ENCODE measurements at places on chromosomes 4 and X.

DNA sequence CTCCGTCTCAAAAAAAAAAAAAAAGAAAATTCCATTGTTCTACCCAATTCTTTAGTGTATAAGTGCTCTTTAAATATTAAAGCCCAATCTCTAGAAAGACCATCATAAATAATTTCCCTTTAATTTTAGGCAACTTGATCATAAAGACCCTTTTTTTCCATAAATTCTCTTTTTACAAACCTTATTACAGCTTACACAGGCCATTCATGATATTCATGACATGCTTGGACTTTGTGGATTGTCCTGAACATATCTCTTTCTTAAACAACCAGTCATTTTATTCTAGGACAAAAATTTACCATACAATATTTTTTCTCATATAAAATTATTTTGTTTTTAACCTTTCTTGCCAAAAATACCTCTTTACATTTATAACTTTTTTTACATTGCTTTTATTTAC is 30.5 kb downstream of the TLR8 start:
- DNase-seq = no peak

- DNase-seq = no peak
Measured at GRCh38 chrX:153984351-153985178, 12.0 kb downstream of the TMEM187 start.

DNA sequence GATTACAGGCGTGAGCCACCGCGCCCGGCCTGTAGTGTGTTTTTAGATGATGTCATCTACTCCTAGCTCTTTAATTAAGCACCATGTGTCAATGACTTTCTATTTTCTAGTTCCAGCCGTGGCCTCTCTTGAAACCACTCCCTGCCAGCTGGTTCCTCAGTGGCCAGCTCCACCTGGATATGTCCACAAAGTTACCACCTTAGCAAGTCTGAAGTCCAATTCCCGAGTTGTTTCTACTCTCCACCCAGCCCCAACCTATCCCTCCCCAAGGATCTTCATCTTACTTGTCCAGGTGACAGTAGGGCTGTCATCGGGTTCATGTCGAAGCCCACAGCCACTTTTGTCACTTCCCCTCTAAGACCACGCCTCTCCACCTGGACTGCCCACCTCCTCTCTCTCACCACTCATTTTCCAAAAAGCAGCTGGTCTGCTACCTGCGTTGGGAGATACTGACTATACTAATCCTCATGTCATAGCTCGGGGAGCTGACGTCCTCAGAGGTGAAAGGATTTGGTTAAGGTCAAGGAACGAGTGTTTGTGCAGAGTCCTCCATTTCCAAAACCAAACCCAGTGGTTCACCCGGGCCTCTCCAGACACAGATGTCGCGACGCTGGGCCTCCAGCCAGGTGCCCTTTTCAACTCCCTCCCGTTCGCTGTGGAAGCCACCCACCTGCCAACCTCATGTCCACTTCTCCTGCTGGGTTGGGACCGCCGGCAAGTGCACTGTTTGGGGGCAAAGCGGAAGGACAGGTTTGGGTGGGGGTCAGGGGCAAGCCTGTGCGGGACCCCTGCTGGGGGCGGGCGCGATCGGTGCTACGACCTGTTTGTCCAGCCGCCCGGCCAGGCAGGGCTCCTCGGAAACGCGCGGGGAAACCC is 704 bp downstream of the FAM3A start:
- no peak for DNase-seq

- DNase-seq = no peak
Measured at GRCh38 chrX:362351-362750, 24.4 kb downstream of the PPP2R3B start.

DNA sequence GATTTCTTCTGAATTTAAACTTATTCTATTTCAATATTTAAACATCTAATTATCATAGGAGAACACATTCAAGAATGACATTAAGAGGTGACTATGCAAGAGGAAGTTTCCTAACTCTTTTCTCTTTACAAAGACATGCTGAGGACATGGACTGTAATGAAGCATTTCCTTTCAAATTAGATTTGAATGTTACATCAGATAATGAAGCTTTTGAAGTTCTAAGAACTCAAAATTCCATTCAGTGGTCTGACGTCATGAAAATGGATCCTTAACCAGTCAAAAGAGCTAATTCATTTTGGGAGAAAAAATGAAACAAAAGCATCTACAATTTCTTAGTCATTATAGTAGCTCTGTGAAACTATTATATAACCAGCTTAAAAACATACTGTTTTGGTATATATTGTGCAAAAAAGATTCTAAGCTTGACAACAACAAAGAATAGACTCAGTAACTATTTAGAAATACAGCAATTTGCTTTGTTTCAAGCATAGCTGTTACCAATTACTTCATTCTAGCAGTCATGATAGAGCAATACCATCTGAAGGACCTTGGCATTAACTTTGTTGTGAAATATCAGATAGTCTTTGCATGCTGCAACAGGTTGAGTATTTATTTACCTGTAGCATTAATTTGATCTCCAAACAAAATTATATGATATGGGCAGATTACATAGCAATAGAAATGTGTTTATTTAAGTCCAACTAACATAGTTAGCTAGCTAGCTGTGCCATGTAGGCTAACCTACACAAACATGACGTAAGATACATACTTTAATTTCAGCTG is 13.7 kb upstream of the DTHD1 start:
- DNase-seq = no peak

DNA sequence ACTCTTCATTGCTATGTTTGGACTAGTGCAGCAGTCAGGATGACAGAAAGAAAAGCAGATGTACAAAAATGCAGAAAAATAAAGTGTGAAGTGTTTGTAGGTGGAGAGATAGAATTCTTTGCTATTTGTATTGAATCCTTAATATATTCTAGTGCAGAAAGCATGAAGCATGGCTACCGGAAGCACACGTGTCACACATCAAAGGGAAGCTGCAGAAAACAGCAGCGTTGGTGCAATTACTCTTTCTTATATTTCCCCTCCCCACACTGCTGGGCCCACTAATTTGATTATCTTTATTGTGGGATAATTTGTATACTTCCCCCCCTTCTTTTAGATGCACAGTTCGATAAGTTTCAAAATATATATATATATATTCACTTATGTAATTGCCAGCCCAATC is 35.9 kb upstream of the TAPT1 start:
- DNase-seq = no peak

- no peak for DNase-seq
Measured at GRCh38 chr4:174561560-174561959, 39.3 kb upstream of the HPGD start.

- peak; percentile 8 for DNase-seq
Measured at GRCh38 chrX:109890910-109891502, 111.9 kb upstream of the TMEM164 start.

- no peak for DNase-seq
Measured at GRCh38 chr4:146469022-146469421, 52.7 kb downstream of the SLC10A7 start.

- no peak for DNase-seq
Measured at GRCh38 chr4:7196736-7197135, 4.4 kb downstream of the SORCS2 start.

DNA sequence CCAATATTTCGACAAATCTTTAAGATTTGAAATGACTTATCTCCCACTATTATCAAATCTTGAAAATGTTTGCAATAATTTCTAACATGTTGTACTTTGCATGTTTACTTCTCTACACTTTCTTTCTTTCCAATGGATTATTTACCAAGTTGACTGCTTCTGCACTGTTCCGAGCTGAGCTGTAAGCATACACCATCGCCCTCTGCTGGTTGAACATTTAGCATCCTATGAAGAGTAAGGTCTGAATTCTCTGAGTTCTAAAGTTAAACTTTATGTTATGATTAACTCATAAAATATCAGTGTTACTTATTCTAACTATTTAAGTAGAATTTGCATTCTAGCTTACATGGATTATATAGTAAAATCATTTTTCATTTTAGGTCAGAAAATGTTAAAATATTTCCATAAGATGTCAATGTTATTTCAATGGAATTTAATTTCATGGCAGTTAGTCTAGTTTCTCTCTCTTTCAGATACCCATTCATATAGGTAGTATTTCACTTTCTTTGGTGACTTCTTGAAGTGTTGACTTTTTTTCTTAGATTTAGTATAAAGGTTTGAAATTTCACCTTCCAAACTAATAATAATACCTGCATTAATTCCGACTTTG is 137.4 kb downstream of the DKK2 start:
- no peak for DNase-seq

DNA sequence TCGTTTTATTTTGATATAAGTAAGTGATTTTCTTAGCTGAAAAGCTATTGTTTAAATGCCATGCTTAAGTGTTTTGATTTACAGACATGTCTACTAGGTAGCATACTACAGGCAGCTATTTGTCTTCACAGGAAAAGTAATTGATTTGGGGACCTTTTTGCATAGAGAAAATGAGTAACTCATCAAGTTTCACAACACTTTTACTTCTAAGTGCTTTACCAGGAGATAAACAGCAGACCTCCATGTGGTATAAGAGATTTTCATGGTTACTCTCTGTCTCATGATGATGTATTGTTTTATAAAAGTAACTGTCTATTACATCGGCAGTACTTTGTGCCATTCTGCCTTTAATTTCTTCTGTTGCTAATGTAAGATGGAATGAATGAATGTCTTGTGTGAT is 28.7 kb downstream of the RBPJ start:
- no peak for DNase-seq

- DNase-seq = no peak
Measured at GRCh38 chr4:150283689-150284088, 205.4 kb downstream of the DCLK2 start.

DNA sequence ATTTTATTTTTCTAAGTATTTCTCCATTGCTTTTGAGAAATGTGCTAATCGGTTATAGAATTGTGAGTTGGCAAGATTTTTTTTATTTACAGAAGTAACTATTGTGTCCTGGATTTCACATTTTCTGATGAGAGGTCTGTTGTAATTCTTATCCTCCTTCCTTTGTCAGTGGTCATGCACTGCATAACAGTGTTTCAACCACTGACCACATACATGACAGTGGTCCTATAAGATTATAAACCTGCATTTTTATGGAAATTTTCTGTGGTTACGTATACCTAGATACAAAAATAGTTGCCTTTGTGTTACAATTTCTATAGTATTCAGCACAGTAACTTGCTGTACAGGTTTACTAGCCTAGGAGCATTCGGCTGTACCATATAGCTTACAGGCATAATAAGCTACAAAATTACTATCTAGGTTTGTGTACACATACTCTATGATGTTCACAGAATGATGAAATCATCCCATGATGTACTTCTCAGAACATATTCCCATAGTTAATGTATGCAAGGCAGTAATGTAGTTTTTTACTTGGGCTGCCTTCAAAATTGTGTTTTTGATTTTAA is 47.8 kb downstream of the APELA start:
- DNase-seq = no peak

DNA sequence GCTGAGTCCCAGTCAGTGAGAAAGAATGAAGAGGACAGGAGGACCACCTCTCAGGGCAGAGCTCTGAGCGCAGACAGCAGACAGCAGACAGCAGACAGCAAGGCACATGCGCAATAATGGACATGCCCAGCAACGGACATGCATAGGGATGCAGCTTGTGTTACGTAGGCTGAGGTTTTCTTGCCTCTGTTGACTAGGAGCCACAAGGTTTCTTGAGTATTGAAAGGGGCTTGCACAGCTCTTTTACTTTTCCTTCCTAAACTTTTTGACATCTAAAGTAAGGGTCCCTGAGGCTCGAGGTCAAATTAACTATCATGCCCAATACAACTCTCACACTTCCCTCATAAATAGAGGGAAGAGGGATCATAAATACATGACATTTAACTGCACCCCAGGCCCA is at the start of gene PAGE3:
Gene PAGE3 (minus strand): TSS at position 101 of the 400 bp plus-strand sequence. CDS start 1,013 bp downstream, outside the sequence.
- DNase-seq = no peak

DNA sequence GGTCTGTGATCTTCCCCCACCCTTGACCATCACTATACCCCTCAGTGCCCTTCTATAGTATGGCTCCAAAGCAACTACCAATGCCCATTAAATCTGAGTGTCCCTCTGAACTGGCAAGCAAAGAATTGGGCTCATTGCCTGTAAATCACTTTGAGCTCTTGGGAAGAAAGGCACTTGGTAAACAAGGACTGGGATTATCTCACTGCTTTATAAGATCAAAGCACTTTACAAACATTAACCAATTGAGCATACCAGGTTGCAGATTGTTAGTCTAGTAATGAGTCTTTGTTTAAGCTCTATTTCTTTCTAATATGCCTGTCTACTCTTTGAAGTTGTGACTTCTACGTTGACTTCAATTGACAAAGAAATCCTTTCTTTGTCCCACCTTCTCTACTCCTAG is 34.1 kb downstream of the AREG start:
- no peak for DNase-seq

GRCh38 chr4:144906181-144906925 is 191.6 kb downstream of the ANAPC10 start:
- no peak for DNase-seq

GRCh38 chr4:76624241-76624681 is 189.2 kb downstream of the SHROOM3 start:
- no peak for DNase-seq

DNA sequence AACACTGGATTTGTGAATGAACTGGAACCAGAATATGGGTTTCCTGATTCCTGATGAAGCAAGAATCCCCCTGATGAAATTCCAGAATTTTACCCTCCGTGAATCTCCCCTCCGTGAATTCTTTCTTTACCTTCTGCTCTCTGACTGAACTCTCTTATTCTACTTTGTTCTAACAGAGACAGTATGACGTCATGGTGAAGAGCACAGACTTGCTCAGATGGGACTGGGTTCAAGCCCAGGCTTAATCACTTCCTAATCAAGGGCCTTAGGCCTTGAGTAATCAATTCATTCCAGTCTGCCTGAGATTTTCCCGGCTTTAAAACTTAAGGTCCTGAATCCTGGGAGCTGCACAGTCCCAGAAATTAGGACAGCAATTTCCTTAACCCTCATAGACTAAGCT is 64.5 kb downstream of the IQCM start:
- DNase-seq = no peak

DNA sequence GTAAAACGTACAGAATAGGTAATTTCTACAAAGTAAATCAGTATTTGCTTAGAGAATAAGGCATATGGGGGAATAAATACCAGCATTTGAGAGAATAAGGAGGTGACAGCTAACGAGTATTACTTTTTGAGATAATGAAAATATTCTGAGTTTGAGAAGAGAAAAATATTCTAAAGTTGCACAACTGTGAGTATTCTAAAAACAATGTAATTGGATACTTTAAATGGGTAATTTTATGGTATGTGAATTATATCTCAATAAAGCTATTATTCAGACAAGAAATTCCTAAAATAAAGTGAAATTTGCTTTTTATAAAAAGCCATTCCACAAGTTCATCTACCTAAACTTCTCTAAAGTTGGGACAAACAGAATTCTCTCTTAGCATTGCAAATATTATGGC is 62.6 kb downstream of the PDGFC start:
- DNase-seq = no peak

- DNase-seq = no peak
Measured at GRCh38 chr4:113834298-113834697, 72.8 kb upstream of the CAMK2D start.

DNA sequence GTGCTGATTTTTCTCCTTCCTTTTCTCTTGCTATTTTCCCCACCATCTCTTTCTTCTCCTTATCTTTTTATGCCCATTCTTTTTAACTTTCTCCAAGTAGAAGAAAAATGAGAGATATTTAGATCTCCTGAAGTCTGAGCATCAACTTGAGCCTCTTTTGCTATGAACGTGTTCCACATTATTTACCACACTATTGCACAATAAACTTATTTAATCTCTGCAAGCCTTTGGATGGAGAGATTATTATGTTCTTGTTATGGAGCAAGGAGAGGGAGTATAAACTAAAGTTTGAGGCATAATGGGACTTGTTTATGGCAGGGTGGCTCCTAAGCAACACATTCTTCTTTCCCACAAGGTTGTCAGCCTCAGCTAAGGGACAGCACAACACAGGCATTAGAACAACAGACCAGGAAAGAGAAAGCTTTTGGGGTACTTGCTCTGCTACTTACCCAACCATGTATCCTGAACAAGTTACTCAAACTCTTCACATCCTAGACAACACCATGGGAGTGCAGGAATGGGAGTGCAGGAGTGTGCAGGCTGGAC is 365.5 kb upstream of the BOD1L1 start:
- DNase-seq = no peak
